ENCODE measurements at places on chromosomes 2 and 18.

- peak; percentile 59 for DNase-seq
Observed at GRCh38 chr2:64609227-64609941, 44.3 kb downstream of the SERTAD2 start.

- DNase-seq, result no peak
Observed at GRCh38 chr2:232200195-232200594, 178.4 kb upstream of the ALPP start.

GRCh38 chr2:17301437-17301836 lies 216.8 kb downstream of the RAD51AP2 start:
- DNase-seq, result no peak

- DNase-seq, result no peak
Observed at GRCh38 chr2:105580870-105581554, 163.7 kb upstream of the NCK2 start.

DNA sequence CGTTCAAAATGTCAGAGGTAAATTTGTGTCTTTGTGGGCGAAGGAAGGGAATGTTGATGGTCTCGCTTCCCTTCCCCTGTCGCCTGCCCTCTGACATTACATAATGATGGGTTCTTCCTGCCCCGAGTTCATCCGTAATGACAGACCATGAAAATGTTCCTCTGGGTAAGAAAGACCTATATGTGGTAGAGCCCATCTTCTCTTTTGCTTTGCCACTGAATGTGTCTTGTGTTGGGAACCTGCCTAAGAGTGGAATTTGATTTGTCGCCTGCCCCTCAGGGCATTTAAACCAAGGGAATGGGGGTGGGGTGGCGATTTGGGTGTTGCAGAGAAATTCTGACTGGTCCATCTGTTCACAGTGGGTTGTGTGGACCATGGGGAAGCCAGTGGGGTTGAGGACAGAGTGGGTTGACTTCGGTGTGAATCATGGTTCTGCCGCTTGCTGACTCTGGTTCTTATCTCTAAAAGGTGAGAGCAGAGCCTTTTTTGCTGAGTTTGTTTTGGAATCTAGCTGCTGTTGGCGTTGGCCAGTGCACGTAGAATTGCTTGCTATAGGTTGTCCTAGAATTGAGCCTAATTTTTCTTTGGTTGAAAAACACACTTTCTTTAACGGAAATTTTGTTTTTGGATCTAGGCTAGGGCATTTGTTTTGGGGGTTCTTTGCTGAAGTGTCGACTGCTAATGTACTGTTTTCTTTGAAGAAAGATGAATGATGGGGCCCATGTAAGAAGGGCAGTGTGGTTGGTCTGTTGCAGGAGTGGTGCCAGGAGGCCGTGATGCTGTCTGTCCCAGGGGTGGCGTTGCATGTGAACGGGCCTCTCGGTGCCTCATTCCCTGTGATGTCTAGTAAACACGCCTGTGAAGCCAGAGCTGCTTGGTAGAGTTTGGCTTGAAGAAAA lies 1.3 kb downstream of the INPP4A start:
- no peak for DNase-seq

- no peak for DNase-seq
Observed at GRCh38 chr2:215712219-215712868, 276.5 kb upstream of the FN1 start.

GRCh38 chr18:35172451-35173035 lies 68.3 kb upstream of the ZNF397 start:
- DNase-seq, result no peak

DNA sequence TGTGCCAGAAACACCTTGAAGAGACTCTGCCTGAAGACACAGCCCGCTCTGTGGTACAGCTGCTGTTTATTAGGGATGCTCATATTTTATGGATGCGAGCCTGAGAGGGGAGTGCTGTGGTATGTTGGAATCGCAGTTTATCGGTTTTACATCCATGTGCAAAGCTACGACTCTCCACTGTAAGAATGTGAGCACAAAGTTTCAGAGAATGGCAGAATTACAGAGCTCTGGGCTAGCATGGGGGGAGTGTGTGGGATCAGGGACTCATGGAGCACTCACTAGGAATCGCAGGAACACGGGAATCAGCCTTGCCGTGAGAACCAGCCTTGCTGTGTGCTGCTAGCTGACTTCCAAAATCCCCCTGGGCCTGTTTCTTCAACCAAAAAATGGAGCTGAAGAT lies 199.9 kb downstream of the RNF144A start:
- no peak for DNase-seq

DNA sequence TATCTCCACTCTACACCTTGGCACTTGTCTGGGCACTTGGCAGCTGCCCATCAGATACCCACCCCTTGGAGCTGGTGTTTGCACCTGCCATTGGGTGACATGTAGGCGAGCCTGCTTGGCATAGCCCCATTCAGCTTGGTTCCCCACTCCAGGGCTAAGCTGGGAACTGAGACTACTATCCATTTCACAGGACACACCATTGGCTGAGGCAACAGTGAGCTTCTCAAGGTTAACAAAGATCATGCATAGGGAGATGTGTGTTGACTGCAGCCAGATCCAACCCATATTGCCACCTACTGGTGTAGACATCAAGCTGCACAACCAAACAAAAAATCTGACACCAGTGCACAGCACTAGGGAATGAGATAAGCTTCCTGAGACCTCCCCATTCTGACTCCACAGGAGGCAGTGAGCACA lies 1389.8 kb upstream of the TMEFF2 start:
- DNase-seq, result no peak

DNA sequence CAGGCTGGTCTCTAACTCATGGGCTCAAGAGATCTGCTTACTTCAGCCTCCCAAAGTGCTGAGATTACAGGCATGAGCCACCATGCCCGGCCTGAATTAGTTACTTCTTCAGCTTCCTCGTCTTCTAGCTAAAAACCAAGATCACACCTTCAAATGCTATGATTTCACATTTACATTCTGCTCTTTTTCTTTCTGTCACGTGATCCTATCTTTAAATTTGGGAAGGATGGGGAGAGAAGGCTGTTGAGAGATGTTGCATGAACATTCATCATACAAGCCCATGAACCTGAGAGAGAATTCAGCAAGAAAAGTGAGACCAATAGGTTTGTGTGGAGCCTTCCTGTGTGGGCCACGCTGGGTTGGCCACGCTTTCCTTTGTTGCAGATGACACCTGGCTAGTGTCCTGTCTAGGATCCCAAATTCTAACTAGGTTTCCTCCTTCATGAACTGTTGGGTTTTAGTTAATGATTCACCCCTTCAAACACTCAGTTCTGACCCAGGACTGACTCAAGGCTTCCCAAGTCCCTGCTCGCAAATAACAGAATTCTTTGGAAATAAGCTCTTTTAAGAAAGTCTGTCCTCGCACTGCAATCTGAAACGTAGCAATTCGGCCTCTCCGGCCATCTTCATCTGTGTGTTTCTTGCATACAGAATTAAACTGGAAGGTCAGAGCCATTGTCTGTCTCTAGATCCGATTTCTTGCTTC lies 57.3 kb upstream of the CREB1 start:
- DNase-seq, result no peak

All from body of pancreas (tissue), 4 donors.